ENCODE measurements at places on chromosomes 12 and 14. TPM values are rescaled to one million over a fixed set of nuclear protein-coding genes. Genes with fewer than 3 reads are reported as not detected.

Gene AICDA
- not detected for total RNA-seq

Gene KRT82
- total RNA-seq: not detected

Gene KRT4
- total RNA-seq: not detected

Gene KRT86
- total RNA-seq: 0.10 TPM

Gene PROX2
- not detected for total RNA-seq

Gene OR4E2
- total RNA-seq: not detected

Gene TMEM179
- total RNA-seq: 0.73 TPM

Gene KLHDC1
- 0.84 TPM for total RNA-seq

Gene SMCO2
- not detected for total RNA-seq

Gene SLCO1B1
- not detected for total RNA-seq

Gene TSPAN11
- 3.6 TPM for total RNA-seq

Gene CLEC2A
- total RNA-seq: not detected

Gene TBX3
- 32.1 TPM for total RNA-seq

Gene KRR1
- total RNA-seq: 44.7 TPM

Gene PTPRB
- total RNA-seq: 63.4 TPM

Gene NTS
- total RNA-seq: not detected

Gene PLEKHH1
- 0.05 TPM for total RNA-seq

Gene PLCZ1
- total RNA-seq: not detected

Gene SERPINA9
- not detected for total RNA-seq

Gene FBLN5
- 0.15 TPM for total RNA-seq

Gene BCL11B
- not detected for total RNA-seq

Gene TAS2R30
- total RNA-seq: 0.20 TPM

Measured in mammary microvascular endothelial cell (primary cell).